ENCODE measurements at places on chromosomes 1 and 21.

DNA sequence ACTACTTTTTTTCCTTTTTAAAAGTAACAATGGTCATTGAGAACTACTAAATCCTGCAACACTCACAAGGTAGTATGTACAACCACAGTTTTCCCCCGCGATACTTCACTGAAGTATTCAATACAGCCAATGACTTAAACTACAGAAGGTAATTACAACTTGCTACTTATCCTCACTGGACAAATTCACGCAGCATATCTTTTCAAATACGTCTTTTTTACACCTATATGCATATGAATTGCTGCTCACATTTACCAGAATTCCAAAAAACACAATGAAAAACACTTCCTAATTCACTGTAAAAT, 12.4 kb downstream of the NRIP1 start:
- DNase-seq, result no peak

- peak; percentile 20 for DNase-seq
Measured at GRCh38 chr1:220123889-220124288, 30.0 kb downstream of the IARS2 start.

GRCh38 chr1:36236302-36236701, 12.1 kb downstream of the THRAP3 start:
- no peak for DNase-seq

GRCh38 chr1:154641534-154641933, 33.5 kb upstream of the ADAR start:
- no peak for DNase-seq

DNA sequence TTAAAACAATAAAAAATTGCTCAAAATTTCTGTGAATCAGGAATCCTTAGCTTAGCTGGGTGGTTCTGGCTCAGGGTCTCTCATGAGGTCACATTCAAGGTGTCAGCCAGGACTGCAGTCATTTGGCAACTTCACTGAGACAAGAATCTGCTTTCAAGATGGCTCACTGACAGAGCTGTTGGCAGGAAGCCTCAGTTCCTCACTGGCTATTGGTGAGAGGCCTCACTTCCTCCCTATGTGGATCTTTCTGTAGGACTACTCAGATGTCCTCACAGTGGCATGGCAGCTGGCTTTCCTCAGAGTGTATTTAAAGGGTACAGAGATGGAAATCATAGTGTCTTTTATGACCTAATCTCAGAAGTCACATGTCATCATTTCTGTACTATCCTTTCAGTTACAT, 785.7 kb downstream of the ADGRL2 start:
- DNase-seq, result no peak

GRCh38 chr1:52662645-52663313, 29.8 kb downstream of the SHISAL2A start:
- no peak for DNase-seq

- DNase-seq, result no peak
Measured at GRCh38 chr1:108591466-108591865, 31.6 kb downstream of the EEIG2 start.

DNA sequence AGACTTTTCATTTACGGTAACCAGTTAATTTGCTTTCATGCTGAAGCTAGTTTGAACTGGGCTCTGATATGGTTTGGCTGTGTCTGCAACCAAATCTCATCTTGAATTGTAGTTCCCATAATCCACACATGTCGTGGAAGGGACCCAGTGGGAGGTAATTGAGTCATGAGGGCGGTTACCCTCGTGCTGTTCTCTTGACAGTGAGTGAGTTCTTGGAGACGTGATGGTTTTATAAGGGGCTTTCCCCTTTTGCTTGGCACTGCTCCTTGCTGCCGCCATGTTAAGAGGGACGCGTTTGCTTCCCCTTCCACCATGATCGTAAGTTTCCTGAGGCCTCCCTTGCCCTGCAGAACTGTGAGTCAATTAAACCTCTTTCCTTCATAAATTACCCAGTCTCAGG, 10.3 kb upstream of the FHAD1 start:
- DNase-seq, result no peak

DNA sequence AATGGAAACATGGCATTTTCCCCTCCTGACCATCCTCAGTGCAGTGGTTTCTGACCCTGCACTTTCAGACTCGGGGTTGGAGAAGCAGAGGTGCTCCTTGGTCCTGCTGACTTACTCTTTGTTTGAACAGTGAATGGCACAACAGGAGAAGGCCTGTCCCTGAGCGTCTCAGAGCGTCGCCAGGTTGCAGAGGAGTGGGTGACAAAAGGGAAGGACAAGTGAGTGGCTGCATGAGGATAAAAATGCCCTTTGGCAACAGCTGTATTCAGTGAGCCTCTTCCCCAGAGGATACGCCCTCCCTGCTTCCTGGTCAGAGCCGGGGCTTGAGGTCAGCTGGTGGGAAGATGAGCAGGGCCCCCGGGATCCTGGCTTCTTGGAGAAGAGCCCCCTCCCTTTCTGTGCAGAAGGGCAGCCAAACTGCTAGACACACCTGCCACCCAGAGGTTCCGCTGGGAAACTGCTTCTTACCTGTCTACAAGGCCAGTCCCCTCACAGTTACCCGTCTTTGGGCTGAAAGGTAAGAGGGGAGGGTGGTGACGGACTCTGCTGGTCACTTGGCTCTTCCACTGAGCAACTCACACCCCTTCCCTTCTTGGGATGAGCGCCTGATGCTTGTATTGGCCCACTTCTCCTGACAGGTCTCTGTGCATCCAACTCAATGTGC, 16.6 kb downstream of the NPL start:
- peak; percentile 35 for DNase-seq

- DNase-seq, result no peak
Measured at GRCh38 chr1:170204121-170204520, 58.4 kb downstream of the NTMT2 start.

DNA sequence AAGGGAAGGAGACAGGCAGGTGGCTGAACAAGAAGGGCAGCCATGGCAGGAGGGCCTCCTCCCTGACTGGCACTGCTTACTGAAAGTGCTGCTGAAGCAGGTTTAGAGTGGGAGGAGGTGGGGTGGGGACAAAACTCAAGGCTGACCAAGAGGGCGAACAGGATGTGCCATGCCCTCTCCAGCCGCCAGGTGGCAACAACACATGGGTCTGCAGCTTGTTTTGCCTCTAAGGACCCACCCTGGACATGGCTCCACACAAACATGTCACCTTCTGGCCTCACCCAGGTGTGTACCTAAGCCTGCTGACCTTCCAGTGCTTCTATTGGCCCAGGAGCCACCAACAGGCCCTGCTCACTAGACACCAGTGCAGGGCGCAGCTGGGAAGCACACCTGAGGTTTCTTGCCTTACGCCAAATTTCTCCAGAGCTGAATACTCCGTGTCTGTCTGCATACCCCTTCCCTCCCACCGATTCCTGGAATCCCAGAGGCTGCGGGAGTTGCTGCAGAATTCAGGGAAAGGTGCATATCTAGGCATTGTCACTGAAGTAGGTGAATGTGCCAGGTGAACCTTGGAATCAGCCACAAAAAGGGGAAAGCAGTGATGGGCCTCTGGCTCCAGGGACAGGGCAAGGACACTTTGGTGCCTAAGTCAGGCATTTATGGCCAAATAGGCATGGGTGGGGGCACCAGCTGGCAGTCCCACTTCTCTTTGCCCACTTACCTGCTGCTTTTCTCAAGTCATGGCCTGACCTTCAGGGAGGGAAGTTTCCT, 5.3 kb downstream of the PSRC1 start:
- peak; percentile 94 for DNase-seq

GRCh38 chr1:230679825-230680224, 34.1 kb downstream of the AGT start:
- no peak for DNase-seq

- no peak for DNase-seq
Measured at GRCh38 chr1:239858057-239858456, 233.6 kb upstream of the FMN2 start.

- no peak for DNase-seq
Measured at GRCh38 chr1:171081314-171081753, 9.4 kb upstream of the FMO3 start.

- no peak for DNase-seq
Measured at GRCh38 chr1:34163792-34164731, 968 bp downstream of the CSMD2 start.

DNA sequence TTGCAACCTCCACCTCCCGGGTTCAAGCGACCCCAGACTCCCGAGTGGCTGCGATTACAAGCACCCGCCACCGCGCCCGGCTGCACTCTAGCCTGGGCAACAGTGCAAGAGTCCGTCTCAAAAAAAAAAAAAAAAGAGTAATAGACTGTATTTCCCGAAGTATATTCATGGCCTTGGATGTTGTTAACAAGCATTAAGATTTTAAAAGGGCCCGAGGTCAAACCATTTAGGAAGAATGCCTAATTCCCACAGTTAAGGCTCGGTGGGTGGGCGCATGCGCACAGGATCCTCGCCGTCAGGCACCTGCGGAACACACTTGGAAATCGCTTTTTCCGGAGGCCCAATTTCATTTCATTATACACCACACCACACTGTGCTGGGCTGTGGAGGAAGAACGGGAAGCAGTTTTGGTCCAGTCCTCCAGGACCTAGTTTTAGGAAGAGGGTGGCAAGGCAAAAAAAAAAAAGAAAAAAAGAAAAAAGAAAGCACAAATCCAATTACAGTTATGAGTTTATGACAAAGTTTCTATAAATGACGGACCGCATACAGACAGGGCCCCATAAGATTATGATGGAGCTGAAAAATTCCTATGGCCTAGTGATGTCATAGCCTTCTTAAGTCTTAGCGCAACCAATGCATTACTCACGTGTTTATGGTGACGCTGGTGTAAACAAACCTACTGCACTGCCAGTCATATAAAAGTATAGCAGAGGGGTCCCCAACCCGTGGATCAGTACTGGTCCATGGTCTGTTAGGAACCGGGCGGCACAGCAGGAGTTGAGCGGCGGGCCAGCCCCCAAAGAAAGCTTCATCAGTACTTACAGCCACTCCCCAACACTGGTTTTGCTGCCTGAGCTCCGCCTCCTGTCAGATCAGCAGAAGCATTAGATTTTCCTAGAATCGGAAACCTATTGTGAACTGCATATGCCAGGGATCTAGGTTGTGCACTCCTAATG, 38.2 kb downstream of the H3-3A start:
- peak; percentile 42 for DNase-seq

DNA sequence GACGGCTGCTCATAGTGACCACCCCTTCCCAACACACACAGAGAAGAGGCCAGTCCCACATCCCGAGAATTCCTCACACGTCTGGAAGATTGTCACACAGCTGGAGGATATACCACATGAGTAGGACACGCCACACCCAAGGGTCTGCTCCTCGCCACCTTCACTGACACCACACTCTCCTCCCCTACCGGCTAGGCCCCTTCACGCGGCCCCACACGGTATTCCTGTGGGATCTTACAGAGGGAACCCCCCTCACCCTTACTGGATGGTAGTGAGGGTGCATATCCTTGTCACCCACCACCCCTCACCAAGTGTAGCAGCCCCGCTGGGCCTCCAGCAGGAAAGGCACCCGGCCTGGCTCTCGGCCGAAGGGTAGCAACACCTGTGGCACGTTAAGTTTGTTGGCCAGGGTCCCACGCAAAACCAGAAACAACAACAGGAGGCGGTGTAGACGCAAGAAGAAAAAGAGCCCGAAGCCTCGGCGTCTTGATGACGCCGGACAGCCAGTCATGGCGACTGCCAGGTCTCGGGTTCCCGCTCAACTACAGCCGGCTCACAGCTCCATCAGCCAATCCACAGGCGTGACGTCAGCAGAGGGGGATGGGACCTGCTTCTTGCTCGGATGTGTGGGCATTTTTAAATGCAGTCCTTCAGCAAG, at the start of gene NUP210L:
Gene NUP210L (minus strand): TSS at position 540 of the 658 bp plus-strand sequence.
- no peak for DNase-seq

- DNase-seq, result peak; percentile 36
Measured at GRCh38 chr1:40630488-40631223, 34.8 kb downstream of the RIMS3 start.

GRCh38 chr1:167681451-167682098, 40.2 kb upstream of the MPZL1 start:
- peak; percentile 36 for DNase-seq

- DNase-seq, result peak; percentile 90
Measured at GRCh38 chr21:46324390-46325072, 575 bp downstream of the PCNT start.

GRCh38 chr1:158124034-158124433, 56.7 kb upstream of the CD1D start:
- peak; percentile 37 for DNase-seq

GRCh38 chr1:15882665-15883064, 35.2 kb downstream of the SPEN start:
- DNase-seq, result no peak

DNA sequence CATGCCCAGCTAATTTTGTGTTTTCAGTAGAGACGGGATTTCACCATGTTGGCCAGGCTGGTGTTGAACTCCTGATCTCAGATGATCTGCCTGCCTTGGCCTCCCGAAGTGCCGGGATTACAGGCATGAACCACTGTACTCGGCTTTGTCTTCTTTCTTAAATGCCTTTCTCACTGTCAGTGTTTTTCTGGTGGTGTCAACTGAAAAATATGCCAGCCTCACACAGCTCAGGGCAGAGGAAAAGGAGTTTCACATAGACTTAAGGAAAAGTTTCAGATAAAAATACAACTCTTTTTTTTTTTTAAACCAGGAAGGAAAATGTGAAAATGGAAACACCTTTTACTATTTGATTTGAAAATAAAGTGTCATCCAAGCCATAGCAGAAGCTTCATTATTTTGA, 4.6 kb upstream of the MAB21L3 start:
- no peak for DNase-seq
